Keratinocyte (primary cell): ENCODE measurements at places on chromosomes 3 and 15.

GRCh38 chr3:125213946-125214542 lies 1.5 kb upstream of the SLC12A8 start:
- no peak for DNase-seq

DNA sequence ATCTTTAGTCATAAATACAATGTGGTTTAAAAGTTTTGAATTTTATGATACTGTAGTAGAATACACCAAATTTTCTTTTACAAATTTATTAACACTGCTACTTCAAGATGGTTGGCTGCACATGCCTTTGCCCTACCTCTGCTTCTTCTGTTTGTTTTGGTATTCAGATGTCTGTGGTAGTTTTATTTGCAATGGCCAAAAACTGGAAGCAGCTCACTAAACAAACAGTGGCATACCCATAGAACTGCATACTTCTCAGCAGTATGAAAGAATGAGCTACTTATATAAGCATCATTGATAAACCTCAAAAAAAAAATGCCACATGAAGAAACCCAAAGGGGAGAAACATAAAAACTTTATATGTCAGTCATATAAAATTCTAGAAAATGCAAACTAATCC lies 19.5 kb downstream of the ARIH2 start:
- no peak for DNase-seq

DNA sequence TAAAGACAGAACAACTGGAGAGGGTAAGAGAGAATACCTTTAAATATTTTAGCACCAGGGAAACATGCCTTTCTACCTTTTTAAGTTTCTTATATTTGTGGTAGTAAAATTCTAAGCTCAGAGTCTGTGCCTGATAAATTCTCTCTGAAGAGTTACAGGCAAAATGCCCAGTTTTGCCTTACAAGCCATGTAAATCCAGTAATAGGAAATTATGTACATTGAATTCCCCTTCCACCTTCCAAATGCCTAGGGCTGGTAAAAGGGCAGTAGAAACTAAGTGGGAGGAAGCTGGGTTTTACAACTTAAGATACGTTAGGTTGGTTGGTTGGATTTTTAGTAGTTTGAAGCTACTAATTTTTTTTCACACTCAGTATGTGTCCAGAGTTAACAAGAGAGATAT lies 43.1 kb upstream of the TP63 start:
- no peak for DNase-seq

- DNase-seq, result peak; percentile 38
Observed at GRCh38 chr15:55916666-55917409, 76.6 kb downstream of the NEDD4 start.

GRCh38 chr15:58703610-58704009 lies 45.9 kb downstream of the ADAM10 start:
- DNase-seq, result no peak

DNA sequence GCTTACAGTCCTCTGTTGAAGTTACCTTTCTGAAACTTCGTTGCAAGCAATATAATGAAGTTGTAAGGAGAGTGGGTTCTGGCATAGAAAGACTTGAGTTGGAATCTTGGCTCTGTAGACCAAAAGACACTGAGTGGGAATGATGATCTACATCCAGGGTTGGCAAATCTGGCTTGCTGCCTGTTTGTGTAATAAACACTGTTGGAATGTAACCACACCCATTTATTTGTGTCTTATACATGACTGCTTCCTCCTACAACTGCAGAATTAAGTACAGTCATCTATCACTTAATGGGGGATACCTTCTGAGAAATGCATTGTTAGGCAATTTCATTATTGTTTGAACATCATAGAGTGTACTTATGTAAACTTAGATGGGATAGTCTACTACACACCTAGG lies 178.4 kb upstream of the SUCLG2 start:
- DNase-seq, result no peak

DNA sequence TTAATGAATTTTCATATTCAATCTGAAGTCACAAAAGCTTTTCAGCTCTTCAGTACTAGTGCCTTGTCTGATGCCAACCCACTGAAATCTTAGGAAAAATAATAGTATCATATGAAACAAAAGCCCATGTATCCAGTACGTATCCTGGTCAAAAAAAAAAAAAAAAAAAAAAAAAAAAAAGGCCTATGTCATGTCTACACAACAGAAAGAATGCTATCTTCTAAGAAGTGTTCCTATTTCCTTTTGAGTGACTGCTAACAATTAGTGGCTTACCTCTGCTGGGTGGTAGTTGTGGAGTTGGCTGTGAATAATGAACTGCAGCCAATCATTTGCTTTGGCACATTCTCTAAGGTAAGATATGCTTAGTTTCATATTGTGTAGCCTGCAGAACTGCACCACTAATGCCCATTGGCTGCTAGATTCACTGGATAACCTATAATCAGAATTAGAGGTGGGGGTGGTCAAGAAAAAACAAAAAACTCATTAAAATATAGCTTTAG lies 59.6 kb downstream of the EIF3J start:
- DNase-seq, result no peak

GRCh38 chr3:48301800-48302166 lies 31.7 kb downstream of the SPINK8 start:
- DNase-seq, result no peak

- no peak for DNase-seq
Observed at GRCh38 chr15:94225616-94226015, 5.7 kb upstream of the MCTP2 start.

DNA sequence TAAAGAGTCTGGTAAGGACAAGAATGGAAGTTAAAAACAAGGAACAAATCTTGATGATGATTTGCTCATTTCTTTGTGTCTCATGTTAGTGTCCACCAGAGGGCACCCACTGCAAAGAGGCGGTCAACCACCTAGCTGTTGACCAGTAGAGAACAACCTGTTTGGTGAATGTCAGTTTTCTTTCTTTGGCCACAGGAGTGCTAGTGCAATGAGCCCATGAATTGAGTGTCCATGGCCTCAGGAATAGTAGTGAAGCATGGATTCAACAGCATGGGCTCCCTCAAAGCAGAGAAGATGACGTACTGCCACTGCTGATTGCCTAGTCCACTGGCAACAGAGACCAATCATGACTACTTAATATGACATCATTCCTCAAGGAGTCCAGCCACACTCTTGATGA lies 10.7 kb upstream of the CNTN6 start:
- no peak for DNase-seq

DNA sequence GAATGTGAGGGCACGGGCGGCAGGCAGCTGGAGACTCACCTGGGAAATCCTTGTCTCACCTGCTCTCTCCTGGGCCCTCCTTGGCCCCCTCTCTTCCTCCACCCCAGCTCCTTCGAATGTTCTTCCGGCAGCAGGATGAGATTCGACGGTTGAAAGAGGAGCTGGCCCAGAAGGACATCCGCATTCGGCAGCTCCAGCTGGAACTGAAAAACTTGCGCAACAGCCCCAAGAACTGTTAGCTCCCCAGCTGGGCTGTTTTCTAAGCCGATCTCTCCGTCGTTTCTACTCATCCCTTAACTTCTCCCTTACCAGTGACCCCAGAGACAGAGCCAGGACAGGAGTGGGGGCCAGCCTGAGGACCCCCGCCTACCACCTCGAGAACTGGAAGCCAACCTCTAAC lies 95.0 kb downstream of the ANP32A start:
- DNase-seq, result no peak

GRCh38 chr3:181921220-181921619 lies 209.5 kb downstream of the SOX2 start:
- DNase-seq, result no peak

GRCh38 chr3:139473155-139473771 lies 3.1 kb downstream of the RBP2 start:
- DNase-seq, result no peak

DNA sequence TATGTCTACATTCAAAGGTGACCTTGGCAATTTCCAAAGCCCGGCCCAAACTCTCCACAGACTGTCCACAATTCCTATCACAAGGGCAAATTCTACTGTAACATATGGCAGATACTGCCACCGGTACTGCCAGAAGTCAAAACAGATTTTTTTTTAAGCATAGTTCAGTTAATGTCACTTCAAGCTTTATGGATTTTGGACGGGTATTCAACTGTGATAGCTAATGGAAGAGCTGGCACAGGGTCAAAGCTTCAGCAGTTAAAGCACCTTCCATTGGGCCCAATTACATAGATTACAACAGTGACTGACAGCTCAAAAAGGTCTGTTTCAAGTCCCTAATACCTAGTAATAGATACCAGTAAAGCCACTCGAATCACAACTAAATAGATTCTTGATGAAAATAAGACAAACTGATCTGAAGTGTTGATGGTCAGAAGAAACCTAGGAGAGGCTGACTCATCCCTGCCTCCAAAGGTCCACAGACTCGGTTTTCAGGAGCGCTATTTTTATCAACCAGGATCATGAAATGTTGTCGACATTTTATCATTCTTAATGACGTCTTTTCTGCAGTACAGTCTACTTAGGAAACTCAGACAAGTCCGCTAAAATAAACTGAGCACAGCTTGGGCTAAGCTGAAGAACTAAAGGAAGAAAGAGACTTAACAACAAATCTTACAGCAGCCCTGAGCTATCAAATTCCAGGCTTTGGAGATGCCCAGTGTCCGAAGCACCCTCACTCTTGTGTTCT lies 38.7 kb downstream of the ANXA2 start:
- no peak for DNase-seq

GRCh38 chr3:53748512-53749271 lies 97.5 kb downstream of the CHDH start:
- DNase-seq, result no peak

GRCh38 chr3:189103208-189103607 lies 68.6 kb upstream of the TPRG1 start:
- no peak for DNase-seq

DNA sequence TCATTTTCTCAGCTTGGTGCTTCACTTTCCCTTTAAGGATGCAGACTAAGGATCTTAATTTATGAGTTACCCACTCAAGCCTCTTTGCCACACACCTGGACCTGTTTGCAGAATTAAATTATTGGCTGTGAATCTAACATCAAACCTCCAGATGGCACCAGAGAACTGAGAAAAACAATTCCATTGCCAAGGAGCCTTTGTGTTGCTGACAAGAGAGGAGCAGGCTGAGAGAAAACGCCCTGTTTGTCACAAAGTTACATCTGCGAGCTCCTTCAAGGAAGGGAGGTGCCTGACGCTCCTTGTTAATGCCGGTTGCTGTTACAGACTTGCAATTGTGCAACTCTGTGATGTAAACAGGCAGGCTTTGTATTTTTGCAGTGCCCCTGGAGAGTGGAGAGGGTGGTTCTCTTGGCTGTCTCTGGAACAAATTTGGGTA lies 36.3 kb upstream of the TMC3 start:
- DNase-seq, result peak; percentile 9

GRCh38 chr15:57527382-57528091 lies 64.2 kb upstream of the MYZAP start:
- peak; percentile 55 for DNase-seq

DNA sequence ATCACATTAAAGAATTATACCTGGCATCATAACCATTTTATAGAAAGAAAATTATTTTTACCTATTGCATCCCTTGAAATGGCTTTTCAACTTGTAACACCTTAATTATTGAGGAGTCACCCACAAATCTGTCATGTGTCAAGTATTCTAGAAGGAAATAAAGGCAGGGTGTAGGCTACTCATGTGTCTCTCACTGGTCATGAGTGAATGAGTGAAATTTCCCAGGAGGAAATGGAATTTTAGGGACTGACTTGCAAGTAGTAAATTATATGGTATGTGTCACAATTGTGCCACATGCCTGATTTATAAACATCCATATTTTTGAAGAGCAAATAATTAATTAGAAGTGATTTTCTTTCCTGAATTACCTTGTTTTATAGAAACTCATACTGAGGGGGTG lies 310.5 kb upstream of the ADAMTS9 start:
- DNase-seq, result no peak

DNA sequence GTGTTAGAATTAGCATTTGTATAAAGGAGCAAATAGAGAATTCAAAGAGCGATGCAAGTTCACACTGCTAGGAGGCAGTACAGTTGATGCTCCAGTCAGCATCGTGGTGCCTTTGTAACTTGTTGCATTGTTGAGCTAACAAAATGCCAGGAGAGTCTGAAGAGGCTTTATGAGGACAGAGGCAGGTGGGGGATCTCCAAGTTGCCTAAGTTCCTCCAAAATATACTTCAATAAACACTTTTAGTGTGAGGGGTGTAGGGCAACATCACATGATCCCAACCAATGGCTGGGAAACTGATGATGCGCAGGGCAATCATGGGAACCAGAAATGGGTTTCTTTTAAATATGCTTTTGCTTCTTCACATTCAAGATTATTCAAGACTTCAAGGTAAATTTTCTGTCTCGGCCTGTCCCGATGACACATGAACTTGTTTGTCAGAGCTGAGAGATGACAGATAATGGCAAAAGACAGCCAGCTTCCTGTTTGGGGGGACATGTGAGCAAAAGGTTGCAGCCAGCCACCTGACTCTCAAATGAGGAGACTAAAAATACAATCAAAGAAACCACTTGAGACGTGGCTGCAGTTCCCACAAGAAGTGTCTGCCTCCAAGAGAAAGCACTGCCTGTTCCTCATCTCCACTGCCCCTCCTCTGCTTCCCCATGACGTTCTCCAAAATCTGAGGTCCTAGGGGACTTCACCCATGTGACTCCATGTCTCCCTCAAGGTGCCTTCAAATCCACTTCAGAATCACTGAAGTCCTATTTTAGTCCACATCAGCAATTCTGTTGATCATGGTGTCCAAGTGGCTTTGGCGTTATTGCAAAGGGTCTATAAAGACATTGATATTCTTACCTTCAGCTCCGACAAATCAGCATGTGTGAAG lies 39.3 kb downstream of the KLHL6 start:
- no peak for DNase-seq

DNA sequence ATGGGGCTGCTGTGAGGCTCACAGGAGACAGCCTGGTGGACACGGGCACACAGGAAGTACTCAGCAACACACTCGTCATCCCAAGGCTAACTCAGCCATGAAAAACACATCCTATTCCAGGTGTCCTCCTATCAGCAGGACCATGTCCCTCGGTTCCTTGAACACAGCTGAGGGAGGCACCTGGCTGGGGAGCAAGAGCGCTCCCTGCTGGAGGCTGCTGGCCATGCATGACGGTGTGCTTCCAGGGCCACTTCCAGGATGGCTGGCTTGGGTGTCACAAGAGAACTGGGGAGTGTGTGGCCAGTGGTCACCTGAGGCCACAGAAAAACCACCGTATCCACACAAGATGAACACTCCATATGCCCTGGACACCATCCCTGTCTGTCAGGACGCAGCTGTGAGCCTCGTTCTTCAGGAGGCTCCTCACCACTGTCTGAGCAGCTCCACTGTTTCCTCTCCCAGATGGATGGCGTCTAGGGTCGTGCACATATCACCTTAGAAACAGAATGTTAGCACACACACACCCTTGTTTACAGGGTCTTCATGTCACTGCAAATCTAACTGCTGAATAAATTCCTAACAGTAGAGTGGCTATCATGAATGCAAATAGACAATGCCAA lies 31.0 kb downstream of the POC1A start:
- peak; percentile 71 for DNase-seq
